Renal cortical epithelial cell (primary cell): ENCODE measurements at places on chromosomes 7 and 10. TPM values are rescaled to one million over a fixed set of nuclear protein-coding genes. Genes with fewer than 3 reads are reported as not detected.

- DNase-seq, result peak; percentile 86
Measured at GRCh38 chr10:26432938-26433337, 5.2 kb upstream of the APBB1IP start.

GRCh38 chr10:80487791-80488538, 33.9 kb downstream of the TSPAN14 start:
- DNase-seq, result no peak

Gene SBDS
- 117 and 130 TPM in 2 replicates for total RNA-seq

DNA sequence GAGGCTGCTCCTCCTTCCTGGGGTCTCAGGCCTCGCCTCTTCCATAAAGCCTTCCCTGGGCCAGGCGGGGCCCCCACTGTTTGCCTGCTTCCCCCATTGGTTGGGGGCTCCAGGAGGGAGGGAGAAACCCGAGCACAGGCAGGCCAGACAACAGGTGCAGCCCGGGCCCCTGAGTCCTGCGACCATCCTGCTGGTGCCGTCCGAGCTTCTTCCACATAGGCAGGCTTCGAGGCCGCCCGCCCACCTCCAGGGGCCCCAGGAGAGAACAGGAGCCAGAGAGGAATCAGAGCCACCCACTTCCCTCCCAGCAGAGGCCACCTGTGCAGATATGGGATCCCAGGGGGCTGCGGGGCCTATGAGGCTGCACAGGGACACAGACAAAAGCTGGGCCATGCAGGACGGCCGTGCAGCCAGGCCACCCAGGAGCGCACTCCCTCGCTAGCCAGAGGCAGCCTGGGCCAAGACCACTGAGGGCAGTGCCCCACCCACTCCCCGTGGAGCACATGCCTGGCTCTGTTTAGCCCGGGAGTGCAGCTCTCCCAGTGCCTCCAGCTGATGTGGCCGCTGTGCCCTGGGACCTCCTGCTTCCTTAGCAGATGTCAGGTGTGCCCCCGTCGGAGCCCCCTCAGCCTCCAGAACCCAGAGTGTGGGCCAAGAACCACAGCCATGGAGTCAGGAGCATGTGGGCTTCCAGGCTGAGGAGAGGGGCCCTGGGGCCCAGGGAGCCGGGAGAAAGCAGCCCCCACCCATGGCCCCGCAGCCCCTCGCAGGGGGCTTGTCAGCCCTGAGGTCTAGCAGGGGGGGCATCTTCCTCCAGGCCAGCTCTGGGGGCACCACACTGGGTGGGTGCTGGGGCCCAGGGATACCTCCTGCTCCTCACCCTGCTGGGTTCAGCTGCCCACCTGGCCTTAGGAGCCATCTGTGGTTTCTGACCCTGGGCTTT, 59.9 kb upstream of the INPP5A start:
- no peak for DNase-seq

- DNase-seq, result peak; percentile 35
Measured at GRCh38 chr7:130276796-130277762, 10.4 kb downstream of the CPA2 start.

DNA sequence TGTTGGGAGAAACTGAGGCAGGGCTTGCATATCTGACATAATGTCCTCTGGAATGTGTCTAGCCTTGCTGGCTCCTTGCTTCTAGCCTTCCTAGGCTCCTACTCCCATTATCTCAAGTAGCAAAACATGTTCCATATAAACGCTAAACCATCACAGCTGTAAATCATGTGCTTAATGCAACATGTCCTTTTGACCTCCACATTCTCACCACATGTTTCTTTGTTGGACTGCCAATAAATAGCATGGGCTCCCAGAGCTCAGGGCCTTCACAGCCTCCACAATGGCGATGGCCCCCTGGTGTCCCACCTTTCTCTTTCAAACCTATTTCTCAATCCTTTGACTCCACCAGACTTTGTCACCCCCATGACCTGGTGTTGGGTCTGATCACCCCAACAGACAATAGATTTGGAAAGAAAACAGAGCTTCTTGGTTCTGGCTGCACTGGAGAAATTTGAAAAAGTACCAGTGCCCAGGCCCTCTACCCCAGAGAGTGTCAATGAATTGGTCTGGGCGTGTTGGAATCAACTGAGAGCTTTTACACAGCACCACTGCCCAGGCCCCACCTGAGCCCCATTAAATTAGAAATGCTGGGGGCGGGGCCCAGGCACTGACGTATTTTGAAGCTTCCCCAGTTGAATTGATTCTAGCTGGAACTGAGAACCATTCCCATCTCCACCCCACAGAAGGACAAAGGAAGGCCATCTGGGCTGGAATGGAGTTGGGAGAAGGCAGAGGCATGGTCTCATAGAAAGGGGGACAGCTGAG, 41.3 kb upstream of the GGCT start:
- no peak for DNase-seq

Gene CUBN
- 0.35 and 4.0 TPM in 2 replicates for total RNA-seq

Gene GDF10
- not detected in 2 replicates for total RNA-seq

Gene TMEM270
- total RNA-seq, result not detected in 2 replicates

DNA sequence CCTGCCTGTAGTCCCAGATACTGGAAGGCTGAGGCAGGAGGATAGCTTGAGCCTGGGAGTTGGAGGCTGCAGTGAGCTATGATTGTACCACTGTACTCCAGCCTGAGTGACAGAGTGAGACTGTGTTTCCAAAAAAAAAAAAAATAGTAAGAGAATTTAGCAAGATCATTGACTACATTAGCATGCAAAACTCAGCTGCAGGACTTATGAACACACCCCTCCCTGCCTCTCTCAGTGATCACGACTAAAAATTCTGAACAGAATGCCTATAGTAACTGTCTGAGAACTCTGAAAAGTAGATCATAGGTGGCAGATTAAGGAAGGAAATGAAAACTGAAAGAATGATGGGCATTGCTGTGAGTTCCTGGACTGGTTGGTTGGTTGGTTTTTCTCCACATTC, 50.5 kb downstream of the MYL10 start:
- no peak for DNase-seq

Gene CALML3
- not detected in 2 replicates for total RNA-seq

DNA sequence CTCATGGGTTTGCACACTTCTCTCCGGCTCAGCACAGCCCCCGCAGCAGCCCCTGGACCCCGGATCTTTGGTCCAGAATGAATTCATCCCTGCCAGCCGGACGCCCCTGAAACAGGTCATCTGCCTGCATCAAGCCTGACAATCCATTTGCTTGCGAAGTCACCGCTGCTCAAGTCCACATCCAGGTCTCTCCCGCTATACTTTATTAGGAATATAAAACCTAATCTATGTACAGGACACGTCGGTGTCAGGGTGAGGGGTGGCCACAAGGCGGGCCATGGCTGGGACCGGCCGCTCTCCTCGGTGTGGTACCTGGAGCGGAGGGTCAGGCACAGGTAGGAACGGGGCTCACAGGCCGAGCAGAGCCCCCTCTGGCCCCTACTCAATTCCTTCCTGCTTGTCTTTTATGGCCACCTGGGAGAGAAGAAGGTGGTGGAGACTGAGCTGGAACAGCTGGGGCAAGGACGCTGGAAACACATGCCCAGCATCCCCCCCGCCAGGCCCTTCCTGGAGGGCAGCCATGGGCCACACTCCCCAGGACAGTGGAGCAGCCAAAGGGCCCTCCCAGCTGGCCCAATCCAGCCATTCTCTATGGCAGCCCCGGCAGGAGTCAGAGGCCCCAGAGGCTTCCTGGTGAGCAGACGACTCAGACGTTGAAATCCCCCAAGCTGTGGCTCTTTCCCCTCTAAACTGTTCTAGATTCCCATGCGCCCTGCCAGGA, 5.3 kb downstream of the POLR2J start:
- no peak for DNase-seq

Gene GOLGA7B
- total RNA-seq, result 0.05 and 0.35 TPM in 2 replicates

DNA sequence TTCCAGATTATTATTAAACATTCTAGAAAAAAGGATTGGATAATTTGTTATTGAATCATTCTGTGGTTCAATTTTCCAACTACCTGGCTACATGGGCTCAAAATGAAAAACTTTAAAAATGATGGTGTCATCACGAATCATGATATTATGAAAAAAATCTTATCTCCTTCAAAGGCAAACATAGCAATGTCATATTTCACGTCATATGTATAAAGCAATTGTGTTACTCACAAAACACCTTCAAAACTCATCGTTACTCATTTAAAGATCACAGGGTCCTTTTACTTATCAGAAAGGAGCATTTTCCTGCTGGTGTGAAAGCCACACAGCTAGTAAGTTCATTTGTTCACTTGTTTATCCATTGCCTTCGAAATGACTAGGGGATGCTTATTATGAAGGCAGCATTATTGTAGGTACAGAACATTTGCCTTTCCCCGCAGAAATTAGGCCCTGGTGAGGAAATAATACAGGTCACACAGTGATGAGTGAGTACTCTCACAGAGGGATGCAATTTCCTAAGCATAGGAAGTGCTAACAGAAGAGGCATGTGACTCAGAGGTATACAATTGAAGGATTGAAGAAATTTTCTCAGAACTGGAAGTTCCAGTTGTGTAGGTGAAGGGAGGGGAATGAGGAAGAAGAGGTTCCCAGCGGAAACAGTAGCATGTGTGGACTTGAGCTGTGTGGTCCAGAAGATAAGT, 478.7 kb downstream of the INHBA start:
- peak; percentile 42 for DNase-seq

- DNase-seq, result no peak
Measured at GRCh38 chr7:1225441-1226185, 7.1 kb upstream of the UNCX start.

Gene SLC13A1
- not detected in 2 replicates for total RNA-seq

- no peak for DNase-seq
Measured at GRCh38 chr10:11113156-11113555, 95.5 kb downstream of the CELF2 start.

- peak; percentile 54 for DNase-seq
Measured at GRCh38 chr10:45374350-45375052, 485 bp downstream of the ALOX5 start.

Gene GPR37
- total RNA-seq, result 1.2 and 4.2 TPM in 2 replicates

GRCh38 chr10:38054361-38054797, 39.8 kb upstream of the ZNF37A start:
- DNase-seq, result peak; percentile 25

DNA sequence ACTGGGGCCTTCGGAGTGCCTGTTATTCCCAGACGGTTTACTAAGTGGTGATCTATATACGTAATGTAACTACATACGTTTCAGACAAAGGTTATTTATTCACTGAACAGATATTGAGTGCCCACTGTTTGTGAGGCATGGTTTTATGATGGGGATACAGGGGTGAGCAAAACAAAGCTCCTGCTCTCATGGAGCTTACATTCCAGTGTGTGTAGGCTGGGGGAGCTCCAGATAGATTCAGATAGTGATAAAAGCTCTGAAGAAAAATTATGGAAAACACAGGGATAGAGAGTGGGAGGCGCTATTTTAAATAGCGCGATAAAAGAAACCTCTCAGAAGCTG, 466 bp upstream of the DNAJB12 start:
- no peak for DNase-seq

GRCh38 chr7:16484453-16485158, 19.1 kb upstream of the SOSTDC1 start:
- DNase-seq, result peak; percentile 65

GRCh38 chr10:123759501-123760031, 93.4 kb downstream of the GPR26 start:
- no peak for DNase-seq

- no peak for DNase-seq
Measured at GRCh38 chr7:45177801-45178200, 20.2 kb downstream of the RAMP3 start.

Gene MKI67
- total RNA-seq, result 0.75 and 5.2 TPM in 2 replicates

Gene CARD11
- 20.1 and 25.3 TPM in 2 replicates for total RNA-seq

DNA sequence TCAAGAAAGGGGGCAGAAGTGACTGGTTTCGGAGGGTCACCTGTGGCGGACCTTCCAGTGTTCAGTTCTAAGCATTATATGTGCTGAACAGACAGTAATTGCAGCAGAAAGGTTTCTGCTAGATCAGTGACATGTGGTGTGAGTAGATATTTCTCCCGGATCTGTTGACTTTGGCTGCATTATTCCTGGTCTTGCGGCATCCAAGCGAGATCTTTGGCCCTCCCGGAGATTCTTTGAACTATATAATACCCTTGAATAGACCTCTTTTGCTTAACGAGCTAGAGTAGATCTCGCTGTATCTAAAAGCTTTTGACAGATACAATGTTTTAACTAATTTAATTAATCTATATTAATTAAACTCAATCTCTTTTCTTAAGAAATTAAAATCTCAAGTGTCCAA, 99.8 kb downstream of the PTN start:
- no peak for DNase-seq

DNA sequence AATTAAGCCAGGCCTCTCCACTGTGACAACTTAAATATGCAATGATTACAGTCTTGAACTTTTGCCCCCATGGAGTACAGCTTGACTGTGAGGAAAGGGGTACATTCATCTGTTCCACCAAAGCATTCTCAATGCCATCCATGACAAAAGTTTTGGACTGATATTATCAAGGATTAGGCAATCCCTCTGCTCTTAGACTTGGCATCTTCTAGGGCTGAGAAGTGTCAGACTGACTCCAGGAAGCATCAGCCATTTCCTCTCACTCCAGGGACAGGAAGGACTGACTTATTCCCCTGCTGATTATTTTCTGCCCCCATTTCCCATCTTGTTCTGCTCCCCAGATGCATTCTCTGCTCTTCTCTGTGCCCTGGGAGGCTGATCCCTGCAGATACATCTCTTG, 69.7 kb downstream of the ZNF365 start:
- DNase-seq, result no peak

- DNase-seq, result no peak
Measured at GRCh38 chr7:133999178-133999577, 128.0 kb upstream of the LRGUK start.

Gene HMX3
- not detected in 2 replicates for total RNA-seq

Gene SFRP4
- total RNA-seq, result 1.0 and 2.4 TPM in 2 replicates
